Hematopoietic multipotent progenitor cell treated with erythropoietin and hydrocortisone succinate and interleukin-3 and kit ligand, for 4 days (in vitro differentiated cells): ENCODE measurements at places on chromosomes 11 and 22.
A peak's percentile ranks its signal among the peaks of the same experiment; 100 is the strongest.

GRCh38 chr11:46273511-46274205, 3.8 kb upstream of the CREB3L1 start:
- no peak for DNase-seq

DNA sequence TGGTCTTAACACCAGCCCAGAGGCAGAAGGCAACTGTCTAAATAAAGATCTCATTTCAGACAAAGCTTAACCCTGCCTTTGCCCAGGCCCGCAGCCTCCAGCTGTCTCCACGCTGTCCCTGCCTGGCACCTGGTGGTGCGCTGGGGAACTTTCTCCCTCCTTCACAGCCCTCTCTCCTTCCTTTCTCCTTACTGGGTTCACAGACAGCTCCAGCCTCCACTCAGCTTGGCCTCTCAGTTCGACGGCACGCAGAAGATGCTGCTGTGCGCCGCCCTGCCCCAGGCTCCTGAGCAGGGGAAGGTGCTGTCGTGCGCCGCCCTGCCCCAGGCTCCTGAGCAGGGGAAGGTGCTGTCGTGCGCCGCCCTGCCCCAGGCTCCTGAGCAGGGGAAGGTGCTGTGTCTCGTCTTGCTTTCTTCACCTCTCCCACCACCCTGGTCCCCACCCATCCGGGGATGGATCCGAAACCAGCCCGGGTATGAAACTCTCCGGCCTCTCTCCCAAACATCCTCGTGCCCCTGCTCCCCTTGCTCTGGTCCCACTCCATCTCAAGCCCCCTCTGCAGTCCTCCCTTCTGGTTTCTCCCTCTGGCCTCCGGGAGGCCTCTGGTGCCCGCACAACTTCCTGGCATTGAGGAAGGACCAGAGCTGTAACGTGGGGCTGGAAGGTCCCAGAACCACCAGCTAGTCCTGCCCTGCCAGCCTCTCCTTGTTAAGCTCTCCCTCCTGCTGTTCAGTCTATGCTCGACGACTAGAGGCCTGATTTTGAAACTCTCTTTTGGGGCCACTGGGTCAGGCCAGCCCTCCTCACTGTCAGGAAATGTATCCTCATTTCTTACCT, 22.9 kb upstream of the JAM3 start:
- peak; percentile 46 for DNase-seq

- no peak for DNase-seq
Observed at GRCh38 chr22:19874307-19875060, 19.8 kb upstream of the GNB1L start.

- no peak for DNase-seq
Observed at GRCh38 chr11:82462608-82463242, 270.9 kb downstream of the FAM181B start.

DNA sequence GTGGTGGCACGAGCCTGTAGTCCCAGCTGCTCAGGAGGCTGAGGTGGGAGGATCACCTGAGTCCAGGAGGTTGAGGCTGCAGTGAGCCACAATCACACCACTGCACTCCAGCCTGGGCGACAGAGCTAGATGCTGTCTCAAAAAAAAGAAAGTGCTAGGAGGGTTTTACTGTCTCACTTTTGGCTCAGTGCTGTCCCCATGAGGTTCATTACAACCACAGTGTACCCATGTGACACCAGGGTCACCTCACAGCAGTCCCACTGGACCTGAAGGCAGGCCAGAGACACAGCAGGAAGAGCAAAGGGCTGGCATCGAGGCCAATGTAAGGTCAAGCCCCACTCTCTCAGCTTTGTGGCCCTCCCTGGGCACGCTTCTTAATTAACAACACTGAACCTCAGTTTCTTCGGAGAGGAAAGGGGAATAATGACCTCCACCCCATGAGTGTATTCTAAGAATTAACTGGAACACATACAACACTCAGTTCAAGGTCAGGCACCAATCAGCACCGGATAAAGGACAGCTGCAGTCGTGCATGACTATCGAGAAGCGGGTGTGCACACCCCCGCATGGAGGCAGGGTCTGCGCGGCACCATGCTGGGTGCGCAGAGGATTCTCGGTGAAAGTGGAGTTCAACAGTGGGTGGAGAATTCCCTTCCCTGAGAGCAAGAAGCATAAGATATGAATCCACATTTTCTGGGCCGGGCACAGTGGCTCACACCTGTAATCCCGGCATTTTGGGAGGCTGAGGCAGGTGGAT, 30.9 kb upstream of the BAIAP2L2 start:
- DNase-seq = peak; percentile 52

GRCh38 chr11:122097419-122098001, 18.5 kb downstream of the BLID start:
- no peak for DNase-seq

GRCh38 chr22:49334449-49334789, 493.3 kb downstream of the BRD1 start:
- no peak for DNase-seq

DNA sequence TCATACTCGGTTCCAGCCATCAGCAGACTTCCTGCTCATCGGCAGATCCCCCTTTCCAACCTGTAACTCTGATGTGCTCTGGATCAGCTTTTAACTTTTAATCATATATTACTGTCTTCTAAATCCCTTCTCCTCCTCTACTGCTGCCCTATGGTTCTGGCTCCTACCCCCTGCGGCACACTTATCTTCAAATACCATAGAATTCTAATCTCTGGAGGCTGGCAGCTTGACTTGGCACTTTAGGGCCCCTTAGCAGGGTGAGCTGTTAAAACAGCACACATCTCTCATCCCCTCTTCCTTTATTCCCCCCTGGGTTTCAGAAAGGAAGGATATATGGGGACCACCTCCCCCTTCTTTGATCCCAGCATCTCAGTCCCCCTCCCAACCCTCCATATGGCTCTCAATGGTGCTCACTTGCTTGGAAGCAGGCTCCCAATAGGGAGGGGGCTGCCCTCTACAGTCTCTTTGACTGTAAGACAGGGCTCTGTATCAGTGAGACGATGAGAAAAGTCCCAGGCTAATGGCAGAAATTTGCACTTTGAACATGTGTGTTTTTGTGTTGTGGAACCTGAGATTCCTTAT, 4.4 kb upstream of the CNTF start:
- DNase-seq = peak; percentile 61

DNA sequence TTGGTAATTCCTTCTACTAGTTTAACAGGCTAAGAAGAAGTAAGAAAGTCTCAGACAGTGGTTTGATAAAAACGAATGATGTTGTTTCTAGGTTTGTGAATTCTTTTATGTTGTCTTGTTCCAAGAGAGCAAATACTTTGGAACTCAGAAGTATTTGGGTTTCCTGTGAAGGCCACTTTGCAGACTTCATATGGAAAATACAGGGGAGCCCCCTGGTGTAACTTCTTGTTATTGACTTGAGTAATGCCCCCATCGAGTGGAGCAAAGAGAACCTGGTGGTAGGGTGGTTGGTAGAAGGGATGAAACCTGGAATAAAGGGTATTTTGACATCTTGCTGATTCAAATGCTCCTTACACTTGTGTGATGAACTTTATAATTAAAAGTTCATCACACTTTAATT, 40.0 kb upstream of the PTH start:
- DNase-seq = peak; percentile 38

DNA sequence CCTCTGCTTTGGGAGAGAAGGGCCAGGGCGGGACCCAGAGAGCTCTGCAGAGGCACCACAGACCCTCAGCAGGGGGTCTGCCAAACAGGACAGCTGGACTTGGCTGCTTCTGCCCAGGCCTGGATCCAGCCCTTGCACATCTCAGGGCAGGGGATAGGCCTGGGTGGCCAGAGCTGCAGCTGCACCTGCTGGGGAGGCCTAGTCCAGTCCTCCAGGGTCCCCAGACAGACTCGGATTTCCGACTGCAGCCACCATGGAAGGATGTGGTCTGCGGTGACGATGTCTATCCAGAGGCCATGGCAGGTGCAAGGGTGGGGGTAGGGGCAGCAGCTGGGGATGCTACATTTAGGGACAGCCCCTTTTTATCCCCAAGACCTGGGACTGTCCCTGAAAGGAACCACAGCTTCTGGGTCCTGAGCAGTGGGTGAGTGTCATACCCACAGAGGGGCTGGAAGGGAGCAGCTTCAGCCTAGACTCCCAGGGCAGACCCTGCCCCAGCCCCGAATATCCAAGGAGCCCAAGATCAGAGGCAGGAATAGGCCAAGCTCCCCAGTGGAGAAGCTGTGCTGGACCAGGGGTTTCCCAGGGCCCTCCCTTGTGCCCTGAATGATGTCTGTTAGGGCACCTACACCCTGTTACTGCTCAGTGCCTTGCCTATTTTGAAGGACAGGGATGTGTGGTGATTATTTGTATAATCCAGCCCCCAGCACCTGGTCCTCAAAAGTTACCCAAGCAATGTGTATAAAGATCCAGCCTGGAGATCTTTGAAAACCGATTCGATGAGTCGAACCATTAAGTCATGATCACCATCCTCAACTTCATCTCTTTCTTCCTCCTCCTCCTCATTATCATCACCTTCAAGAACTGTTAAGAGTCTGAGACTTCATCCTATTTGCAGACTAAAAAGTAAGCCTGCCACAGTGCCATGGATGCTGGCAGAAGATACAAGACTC, 2.5 kb upstream of the IGLL5 start:
- no peak for DNase-seq

DNA sequence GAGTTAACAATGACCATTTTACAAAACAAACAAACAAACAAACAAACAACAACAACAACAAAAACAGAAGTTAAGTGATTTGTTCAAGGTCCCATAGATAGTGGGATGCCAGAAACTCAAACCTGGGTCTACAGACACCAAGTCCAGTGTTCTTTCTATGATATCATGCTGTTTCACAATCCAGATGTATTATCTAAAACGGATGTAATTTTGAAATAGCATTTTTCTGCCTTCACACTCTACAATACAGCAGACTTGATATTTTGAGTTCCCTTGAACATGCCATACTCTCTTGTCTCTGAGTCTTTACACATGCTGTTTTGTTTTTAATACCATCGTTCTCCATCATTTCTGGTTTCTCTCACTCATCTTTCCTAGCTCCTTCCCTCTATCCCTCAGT, 104.5 kb downstream of the RELT start:
- peak; percentile 74 for DNase-seq

- no peak for DNase-seq
Observed at GRCh38 chr22:48426466-48427380, 1401.0 kb downstream of the BRD1 start.

- no peak for DNase-seq
Observed at GRCh38 chr22:45320357-45320976, 10.7 kb downstream of the FAM118A start.

GRCh38 chr22:49183826-49184216, 643.9 kb downstream of the BRD1 start:
- no peak for DNase-seq

GRCh38 chr22:40397396-40397795, 27.0 kb downstream of the SGSM3 start:
- no peak for DNase-seq

DNA sequence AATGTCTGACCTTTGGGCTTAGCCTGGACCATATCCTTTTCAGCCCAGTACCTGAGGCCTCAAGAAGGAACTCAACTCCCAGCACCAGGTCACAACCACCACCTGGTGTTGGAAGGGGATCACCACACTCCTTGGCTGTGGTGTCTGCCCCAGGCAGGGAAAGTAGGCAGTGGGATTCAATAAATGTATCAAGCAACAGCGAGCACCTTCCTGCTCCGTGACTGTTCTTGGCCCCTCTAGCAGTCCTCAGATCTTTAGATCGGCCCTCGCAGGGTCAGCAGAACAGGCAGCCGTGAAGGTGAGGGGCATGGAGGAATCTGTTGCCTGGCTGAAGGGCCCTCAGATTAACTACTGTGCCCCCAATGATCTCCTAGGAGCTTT, 15.9 kb downstream of the ARFGAP2 start:
- DNase-seq = no peak

DNA sequence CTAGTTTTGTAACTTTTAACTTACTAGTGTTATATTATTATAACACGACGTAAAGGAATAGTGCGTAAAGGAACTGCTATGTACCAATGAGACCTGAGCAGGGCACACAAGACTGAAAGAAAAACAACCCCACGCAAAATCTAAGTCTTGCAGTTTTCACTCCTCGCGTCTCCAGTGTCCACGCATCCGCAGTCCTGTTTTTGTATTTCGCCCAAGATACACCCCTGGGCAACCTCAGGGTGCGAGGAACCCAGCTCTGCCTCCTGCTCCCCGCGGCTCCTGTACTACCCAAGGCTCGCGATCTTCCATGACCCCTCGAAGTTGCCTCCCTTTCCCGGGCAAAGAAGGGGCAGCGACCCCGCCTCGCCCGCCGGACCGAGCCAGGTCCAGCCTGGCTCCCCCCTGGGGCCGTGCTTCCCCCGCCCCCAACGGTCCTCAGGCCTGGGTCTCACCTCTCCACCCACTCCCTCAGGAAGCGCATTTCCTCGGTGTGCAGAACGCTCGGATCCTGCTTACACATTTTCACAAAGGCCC, 393 bp downstream of the ST13 start:
- peak; percentile 63 for DNase-seq

GRCh38 chr11:1292018-1292643, 17.3 kb downstream of the TOLLIP start:
- no peak for DNase-seq

- no peak for DNase-seq
Observed at GRCh38 chr11:8841899-8842298, 69.1 kb upstream of the AKIP1 start.

DNA sequence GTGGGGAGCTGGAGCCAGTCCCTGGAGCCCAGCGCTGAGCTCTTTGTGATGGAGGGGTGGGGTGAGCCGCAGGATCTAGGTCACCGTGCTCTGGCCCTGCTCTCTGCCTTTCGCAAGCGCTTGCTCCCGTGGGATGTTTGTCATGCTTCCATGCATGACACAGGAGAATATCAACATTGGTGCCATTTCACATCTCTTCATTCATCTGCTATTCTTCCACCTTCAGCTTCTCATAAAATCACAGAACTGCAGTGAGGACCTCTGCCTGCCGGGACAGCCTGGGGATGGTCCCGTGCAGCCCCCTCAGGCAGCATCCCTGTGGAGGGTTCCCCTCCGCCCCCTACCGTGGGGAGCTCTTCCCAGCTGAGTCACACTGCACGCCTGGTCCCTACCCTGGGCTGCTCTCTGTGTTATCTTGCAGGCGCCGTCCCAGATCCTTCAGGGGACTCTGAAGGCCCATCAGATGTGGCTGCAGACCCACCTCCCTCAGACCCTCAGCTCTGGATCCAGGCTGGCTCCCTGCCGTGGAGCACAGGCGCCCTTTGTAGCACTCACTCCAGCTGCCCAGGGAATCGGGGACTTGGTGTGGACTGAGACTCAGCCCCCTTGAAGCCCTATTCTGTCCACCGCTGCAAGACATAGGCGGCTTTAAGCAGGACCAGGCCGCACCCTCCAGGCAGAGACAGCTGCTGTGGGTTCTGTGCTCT, 5.1 kb upstream of the SEPTIN5 start:
- DNase-seq = no peak

- no peak for DNase-seq
Observed at GRCh38 chr22:20441631-20442484, 4.2 kb upstream of the SCARF2 start.

- DNase-seq = no peak
Observed at GRCh38 chr22:46012881-46013281, 35.9 kb upstream of the WNT7B start.
